ENCODE measurements at places on chromosomes 2 and 18.

DNA sequence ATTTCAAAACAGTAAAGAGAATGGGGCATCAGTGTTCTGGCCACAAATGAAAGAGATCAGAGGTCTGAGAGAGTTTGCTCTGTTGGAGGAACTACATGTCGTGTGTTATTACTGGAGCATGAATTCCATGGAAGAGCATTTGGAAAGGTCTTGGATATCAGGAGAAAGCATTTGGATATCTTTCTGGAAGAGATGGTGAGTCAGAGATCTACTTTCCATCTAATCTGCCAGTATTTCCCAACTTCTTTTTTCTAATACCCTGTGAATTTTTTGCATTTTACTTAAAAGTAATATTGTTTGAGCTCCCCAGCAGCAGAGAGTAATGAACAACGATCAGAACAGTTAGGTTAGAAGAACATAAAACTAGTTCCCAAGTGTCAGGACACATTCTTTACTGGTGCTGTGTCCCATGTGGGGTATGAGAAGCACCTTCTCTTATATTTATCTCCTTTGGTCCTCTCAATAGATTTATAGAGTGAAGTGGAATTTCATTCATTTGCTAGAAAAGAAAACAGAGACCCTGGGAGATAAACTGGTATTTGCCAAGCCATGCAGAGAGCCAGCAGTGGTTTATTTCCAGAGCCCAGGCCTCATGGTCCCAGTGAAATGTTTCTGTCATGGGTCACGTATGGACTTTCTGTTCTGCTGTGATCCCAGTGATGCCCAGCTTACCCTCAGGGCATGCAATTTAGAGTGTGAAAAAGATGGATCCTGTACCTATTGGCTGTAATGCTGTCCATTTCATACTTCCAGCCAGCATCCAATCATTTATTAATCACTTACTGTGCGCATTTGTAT is 130.8 kb upstream of the NT5C1B start:
- no peak for DNase-seq

DNA sequence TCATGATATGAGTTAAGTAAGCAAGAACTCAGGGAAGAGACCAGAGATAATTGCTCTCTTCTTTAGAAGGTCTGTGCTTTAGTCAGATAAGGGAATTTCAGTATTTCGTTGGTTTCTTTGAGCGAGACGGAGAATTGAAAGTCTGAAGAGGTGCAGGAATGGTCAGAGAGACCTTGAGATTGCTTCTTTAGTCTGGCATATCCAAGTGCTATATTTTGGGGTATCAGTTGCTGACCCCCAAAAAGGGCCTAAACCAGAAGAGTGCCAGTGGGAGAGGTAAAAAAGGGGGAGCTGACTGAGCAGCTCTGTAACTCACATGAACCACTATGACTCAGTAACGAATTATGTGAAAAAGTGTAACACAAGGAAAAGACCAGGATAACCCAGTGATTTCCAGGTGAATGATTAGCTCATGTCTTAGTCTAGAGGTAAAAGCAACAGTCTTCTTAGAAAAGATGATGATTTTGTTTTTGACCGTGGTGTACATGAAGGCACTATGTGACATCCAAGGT is 932.9 kb downstream of the TDRD15 start:
- DNase-seq, result no peak

DNA sequence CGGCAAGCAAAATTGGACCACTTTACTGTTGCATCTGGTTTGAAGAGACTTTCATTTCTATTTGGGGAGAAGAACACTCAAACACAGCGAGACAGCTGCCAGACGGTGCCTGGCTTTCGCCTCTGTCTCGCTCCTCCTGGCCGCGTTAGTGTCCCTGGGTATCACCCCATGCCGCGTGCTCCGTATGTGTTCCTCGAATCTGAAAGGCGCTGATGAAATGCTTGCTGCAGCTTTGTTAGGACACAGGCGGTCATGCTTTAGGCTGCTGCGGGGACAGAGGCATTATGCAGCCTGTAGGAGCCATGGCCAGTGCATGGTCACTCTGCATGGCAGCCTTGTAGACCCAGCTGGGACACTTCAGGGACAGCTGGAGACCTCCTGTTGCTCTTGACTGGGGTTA is 53.9 kb downstream of the LDLRAD4 start:
- no peak for DNase-seq

DNA sequence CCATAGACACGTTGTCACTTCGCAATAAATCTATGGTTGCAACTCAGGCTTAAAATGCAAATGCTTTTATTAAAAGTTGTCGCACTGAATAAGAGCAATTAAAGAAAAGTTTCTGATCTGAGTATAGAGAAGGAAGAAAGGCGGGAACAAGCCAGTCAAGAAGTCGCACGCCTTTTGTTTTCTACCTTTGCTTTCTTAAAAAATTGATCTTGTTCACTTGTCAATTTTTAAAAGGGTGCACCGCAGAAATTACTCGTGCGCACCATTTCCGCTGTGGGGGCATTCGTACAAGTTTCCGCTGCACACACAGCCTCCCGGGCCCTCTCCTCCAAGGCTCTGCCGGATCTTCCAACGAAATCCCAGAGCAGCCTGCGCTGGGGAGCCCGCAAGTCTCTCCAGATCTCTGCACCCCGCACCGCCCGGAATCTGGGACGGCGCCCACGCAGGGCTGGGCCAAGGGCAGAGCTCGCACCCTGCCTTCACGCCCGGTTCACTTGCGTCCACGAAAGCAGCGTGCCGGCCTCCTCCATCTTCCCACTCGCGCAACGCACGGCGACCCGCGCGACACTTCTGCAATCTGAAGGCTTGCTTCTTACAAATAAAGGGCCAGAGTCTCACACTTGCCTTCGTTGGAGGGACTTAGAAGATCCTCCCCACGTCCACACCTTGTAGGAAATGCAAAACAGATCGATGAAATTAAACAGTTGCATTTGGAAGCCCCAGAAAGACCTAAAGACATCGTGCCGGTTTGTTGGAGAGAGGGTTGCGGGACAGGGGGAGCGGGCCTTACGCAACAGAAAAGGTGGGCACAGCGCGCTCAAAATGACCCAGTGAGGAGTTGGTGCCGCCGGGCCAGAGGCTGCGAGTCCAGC is 2.6 kb upstream of the SALL3 start:
- no peak for DNase-seq

- no peak for DNase-seq
Measured at GRCh38 chr2:60410456-60411146, 142.9 kb downstream of the BCL11A start.

- no peak for DNase-seq
Measured at GRCh38 chr2:168673265-168674189, 128.9 kb upstream of the NOSTRIN start.

DNA sequence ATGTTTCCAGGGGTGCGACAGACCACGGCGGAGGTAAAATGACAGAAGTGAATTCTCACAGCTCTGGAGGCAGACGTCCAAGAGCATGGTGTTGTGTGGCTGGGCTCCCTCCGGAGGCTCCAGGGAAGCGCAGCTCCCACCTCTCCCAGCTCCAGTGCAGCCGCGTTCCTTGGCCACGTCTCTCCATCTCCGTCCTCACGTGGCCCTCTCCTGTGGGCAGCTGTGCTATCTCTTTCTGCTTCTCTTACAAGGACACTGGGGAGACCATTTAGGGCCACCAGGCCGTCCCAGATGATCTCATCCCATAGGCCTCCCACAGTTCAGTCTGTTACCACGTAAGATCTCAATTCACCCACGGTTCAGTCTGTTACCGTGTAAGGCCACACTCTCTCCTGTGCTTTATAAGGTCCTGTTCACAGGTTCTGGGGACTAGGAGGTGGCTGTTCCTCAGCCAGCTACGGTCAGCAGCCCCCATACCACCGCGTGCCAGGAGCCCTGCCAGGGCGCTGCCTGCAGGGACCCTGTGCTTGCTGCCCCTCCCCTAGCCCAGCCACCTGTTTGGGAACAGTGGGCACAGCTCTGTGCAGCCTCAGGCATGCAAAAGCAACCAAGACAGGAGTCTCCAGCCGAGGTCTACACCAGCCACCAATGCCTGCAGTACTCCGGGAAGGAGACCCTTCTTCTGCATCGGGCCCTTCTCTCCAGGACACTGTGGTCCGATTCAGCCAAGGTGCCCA is 2.9 kb upstream of the MAB21L4 start:
- no peak for DNase-seq

- DNase-seq, result no peak
Measured at GRCh38 chr18:60471652-60472051, 99.1 kb upstream of the MC4R start.

DNA sequence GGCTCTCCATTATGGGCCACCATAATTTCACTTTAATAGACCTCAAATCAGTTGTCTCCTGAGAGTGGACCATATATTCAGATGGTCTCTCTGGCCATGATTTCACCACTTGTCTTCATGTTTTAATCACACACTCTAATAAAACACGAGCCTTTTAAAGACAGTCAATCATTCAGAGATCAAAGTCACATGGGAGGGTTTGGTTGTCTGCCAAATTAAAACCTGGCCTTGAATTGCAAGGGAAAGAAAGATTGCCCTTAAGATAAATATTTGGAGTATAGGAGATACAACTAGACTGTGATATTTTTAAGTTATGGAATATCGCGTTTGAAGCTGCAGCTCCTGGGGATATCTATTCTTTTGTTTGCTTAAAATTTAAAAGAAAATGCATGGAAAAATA is 377.8 kb upstream of the DDX18 start:
- DNase-seq, result no peak

DNA sequence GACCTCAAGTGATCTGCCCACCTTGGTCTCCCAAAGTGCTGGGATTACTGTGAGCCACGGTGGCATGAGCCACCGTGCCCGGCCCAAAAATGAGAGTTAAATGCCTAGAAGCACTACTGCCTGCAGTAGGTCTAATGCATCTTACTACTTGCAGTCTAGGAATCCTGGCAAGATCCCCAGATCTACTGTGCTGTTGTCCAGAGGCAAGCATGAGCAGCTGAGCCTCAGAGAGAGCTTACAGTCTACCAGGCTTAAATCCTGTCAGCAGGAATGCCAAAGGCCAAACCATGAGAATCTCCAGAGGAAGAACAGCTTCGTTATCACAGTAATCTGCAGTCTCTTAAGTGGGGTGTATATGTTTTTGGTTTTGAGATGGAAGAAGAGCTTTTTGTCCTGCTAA is 54.4 kb downstream of the XRCC5 start:
- no peak for DNase-seq

GRCh38 chr2:118061135-118061955 is 26.9 kb upstream of the INSIG2 start:
- DNase-seq, result no peak
